ENCODE measurements at places on chromosomes 4 and X. TPM values are rescaled to one million over a fixed set of nuclear protein-coding genes. Genes with fewer than 3 reads are reported as not detected.

DNA sequence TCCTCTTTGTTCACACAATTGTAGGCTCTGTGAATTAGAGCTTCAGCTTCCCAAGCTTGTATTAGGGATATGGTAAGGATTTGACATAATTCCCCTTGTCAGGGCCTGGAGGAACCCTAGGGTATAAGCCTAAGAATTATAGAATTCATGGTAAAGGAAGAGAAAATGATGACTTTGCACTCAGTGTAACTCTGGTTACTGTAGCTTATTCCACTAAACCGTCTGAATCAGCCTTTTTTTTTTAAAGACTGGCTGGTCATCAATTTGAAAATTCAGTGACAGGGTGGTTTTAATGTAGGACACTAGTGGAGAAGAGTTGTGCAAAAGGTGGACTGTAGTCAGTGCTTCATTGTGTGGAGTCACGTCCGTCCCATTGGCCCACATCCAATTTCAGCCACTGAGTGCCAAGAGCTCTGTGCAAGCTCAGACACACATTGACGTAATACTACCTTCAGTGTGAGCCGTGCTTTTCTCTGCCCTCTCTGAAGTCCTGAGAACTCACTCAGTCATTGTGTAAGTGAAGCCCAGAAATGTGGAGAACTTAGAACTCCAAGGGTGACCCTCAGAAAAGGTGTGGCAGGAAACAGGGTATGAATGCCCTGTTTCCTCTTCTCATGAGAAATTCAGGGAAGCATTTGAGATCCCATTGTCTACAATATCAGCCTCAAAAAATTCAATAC, 449.8 kb downstream of the C4orf33 start:
- no peak overlapping the region for H3K4me3 ChIP-seq
- no peaks in the 10 kb centered on the region for H3K4me1 ChIP-seq
- DNase-seq = peak; percentile 89
- H3K27ac ChIP-seq = peak overlapping the region; percentile 56

DNA sequence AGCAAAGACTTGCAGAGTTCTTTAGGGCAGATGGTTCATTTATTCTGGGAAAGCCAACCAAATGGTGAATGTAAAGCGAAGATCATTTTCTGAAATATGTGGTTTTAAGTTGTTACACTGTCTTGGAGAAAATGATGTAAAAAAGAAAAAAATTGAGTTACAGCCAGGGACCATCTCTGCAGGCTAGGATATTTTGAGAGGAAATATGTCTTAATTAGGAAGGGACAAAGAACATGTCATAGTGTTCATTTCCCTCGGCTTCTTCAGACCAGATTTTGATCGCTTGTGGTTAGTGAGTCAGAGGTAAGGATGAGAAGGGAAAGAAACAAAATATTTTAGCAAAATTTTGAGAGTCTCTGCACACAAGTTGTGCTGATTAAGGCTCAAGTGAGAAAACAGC, 59.0 kb upstream of the C1QTNF7 start:
- H3K36me3 ChIP-seq = no peaks in the 10 kb centered on the region
- no peak overlapping the region for H3K4me3 ChIP-seq
- no peaks in the 10 kb centered on the region for H3K4me1 ChIP-seq
- H3K27ac ChIP-seq = no peak overlapping the region
- no peaks in the 10 kb centered on the region for H3K27me3 ChIP-seq

RAB9B gene
- total RNA-seq = 0.07 TPM

TSPAN5 gene
- 1.2 TPM for total RNA-seq

GRCh38 chrX:54920610-54921426, at the start of gene TRO:
Gene TRO, plus strand, starts transcription at chrX:54920824. Its CDS starts 1,423 bp downstream, at chrX:54922247.
- H3K4me1 ChIP-seq = no peaks in the 10 kb centered on the region
- H3K27ac ChIP-seq = no peak within 1 kb of the TSS
- H3K27me3 ChIP-seq = no peaks in the 10 kb centered on the region
- H3K36me3 ChIP-seq = no peaks in the 10 kb centered on the region

DNA sequence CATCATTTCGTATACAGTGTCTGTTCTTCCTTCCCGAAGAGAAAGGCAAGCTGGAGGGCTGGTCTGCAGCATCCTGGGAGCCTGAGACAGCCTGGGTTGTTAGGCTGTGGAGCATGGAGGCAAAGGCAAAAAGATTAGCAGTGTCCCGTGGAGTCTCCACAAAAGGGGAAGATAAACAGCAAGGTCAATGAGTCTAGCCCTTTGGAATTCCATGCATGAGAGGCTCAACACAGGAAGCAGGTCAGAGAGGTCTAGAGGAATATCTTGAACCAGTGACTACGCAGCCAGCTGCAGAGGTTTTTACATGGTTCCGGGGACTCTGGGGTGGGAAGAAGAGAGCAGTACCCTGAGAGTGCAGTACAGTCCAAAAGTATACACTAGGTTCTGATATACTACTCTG, 12.2 kb upstream of the MCF2 start:
- H3K36me3 ChIP-seq = no peaks in the 10 kb centered on the region

GRCh38 chr4:8269535-8270417, at the start of gene HTRA3:
Gene HTRA3, plus strand, starts transcription at chr4:8269754. Its CDS starts 215 bp downstream, at chr4:8269969.
- no peaks in the 10 kb centered on the region for H3K36me3 ChIP-seq
- no peak for DNase-seq
- H3K4me1 ChIP-seq = no peaks in the 10 kb centered on the region
- no peaks in the 10 kb centered on the region for H3K27me3 ChIP-seq

DNA sequence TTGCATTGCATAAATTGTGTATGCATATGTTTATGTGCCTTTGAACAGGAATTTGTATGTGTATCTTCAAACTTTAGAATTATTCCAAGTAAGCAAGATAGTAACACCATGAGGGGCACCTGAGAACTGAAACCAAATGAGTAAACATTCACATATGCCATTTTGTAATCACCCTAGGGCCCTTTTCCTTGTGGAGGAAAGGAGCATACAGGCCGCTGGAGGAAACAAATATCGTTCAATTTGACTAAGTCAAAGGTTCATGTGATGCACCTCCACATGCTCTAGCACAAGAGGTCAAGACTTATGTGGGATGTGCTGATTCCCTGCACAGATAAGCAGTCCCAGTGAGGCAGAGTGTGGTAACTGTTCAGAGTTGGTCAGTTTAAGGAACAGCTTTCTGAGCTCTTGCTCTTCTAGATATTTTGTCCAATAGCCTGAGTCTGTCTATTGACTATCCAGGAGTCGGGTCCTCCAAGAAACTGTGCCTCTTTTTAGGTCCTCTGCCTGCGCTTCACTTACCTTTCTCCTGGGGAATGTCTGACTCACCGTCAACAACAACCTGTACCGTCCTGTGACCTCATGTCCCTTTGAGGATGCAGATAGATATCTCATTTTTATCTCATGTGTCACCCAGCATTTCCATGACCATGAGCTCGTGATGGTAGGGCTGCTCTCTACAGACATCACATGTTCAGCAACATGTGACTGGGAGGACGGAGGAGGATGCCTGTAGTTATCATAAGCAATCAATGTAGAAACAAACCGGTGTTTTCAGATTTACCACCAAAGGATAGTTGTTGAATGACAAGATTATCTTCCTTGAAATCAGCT, 196.9 kb downstream of the NWD2 start:
- H3K27ac ChIP-seq = no peak overlapping the region
- no peaks in the 10 kb centered on the region for H3K4me1 ChIP-seq
- H3K27me3 ChIP-seq = no peaks in the 10 kb centered on the region
- DNase-seq = no peak
- H3K36me3 ChIP-seq = no peaks in the 10 kb centered on the region

GRCh38 chrX:120456973-120457372, 12.1 kb downstream of the LAMP2 start:
- H3K4me1 ChIP-seq = no peaks in the 10 kb centered on the region
- no peak for DNase-seq
- no peak overlapping the region for H3K27ac ChIP-seq
- H3K4me3 ChIP-seq = no peak overlapping the region

GAGE12E gene
- not detected for total RNA-seq

H2BW1 gene
- total RNA-seq = not detected

FAM9B gene
- 0.87 TPM for total RNA-seq

DNA sequence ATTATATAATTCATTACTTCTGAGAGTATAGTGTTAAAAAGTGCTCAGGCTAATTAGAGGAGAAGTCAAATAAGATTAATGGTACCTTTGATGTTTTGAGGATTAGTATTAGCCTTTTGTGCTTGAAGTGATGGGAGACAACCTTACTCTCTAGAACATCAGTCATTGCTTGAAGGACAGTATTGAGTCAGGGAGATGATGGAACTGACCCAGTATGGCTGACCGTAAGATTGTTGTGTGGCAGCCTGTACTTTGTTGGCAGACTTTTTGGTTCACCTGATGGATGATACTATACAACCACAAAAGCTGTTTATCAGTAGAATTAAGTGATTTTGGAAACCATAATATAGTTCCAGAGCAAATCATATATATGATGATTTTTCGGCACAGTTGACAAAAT, 9.9 kb downstream of the OGT start:
- no peaks in the 10 kb centered on the region for H3K27me3 ChIP-seq
- no peaks in the 10 kb centered on the region for H3K4me1 ChIP-seq

- no peaks in the 10 kb centered on the region for H3K27me3 ChIP-seq
- H3K4me1 ChIP-seq = no peaks in the 10 kb centered on the region
- no peak overlapping the region for H3K4me3 ChIP-seq
- no peaks in the 10 kb centered on the region for H3K36me3 ChIP-seq
Measured at GRCh38 chr4:94803181-94803580, 45.4 kb downstream of the BMPR1B start.

- H3K4me3 ChIP-seq = no peak overlapping the region
- no peak for DNase-seq
- H3K4me1 ChIP-seq = no peaks in the 10 kb centered on the region
- no peaks in the 10 kb centered on the region for H3K36me3 ChIP-seq
- no peaks in the 10 kb centered on the region for H3K27me3 ChIP-seq
Measured at GRCh38 chr4:81704461-81704860, 232.8 kb upstream of the RASGEF1B start.
